ENCODE measurements at places on chromosomes 7 and 10.

- no peak for DNase-seq
Observed at GRCh38 chr10:1564791-1565190, 172.5 kb downstream of the ADARB2 start.

DNA sequence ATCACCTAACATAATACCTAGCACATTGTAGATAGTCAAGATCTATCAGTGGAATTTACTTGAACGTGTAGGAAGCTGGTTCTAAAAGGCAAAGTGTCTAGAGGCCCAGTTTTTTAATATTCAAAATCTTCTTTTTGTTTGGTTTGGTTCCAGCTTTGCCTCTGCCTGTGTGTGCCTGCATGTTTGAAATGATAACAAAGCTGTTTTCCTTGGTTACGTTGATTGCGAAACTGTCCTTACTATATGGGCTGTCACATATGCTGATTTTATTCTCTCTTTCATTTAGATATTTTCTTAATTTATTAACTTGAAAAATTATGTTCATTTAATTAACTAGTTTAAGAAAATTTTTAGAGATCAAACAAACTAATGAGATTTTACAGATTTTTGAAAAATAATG is 237.3 kb downstream of the SEMA3A start:
- no peak for DNase-seq

- DNase-seq: no peak
Observed at GRCh38 chr7:47400741-47401206, 181.1 kb downstream of the TNS3 start.

DNA sequence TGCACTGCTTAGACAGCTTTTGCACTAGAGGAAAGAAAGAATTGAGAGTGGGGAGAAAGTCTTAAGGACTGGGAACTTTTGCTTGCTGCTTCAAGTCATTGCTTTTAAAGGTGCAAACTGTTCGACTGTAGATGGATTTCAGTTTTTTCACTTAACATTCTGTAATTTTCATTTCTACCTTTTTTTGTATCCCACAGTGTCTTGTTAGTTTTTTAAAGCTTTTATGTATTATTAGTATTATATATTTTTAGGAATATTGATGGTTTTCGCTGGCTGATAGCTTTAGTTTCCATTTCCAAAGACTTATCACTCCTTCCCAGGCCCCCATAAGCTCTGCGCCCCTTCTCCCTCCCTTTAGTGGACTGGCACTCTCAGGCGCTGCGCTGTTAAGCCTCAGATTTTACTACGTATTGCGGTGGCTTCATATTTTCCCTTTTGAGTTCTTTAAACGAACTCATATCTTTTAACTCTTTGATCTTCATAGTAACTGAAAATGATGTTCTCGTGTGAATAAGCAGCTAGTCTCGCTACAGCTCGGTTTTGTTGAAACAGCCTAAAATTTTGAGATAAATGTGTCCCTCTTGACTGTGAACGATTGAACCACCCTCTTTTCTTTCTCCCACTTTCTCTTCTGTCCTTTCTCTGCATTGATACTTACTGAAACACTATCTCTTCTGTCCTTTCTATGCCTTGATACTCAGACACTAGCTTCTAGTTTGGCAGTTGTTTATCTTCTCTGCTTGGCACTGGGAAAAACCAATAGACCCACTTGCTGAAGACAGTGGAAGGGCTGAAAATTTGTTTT is 2.5 kb upstream of the ETV1 start:
- no peak for DNase-seq

DNA sequence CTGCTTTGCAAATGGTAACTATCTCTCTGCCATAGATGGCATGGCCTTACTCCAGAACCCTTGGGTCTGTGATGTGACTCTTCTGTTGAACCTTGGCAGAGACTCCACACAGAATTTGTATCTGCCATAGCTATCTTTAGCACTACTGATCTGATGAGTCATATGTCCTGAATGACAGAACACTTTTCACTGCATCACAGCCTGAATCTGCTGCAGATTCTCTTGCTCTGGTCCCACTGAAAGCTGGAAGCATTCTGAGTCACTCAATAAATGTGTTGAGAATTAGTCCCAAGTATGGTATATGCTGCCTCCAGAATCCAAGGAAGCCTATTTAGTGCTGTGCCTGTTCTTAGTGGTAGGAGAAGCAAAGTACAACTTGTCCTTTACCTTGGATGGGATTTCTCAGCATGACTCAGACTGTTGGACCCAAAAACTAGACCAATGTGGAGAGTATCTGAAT is 39.5 kb upstream of the ANKRD1 start:
- no peak for DNase-seq

GRCh38 chr7:115747174-115747573 is 283.4 kb downstream of the TFEC start:
- no peak for DNase-seq

- DNase-seq: no peak
Observed at GRCh38 chr10:63573068-63573697, 52.0 kb downstream of the REEP3 start.

GRCh38 chr10:86389441-86390193 is 23.0 kb upstream of the GRID1 start:
- DNase-seq: no peak

GRCh38 chr7:15306296-15306695 is 255.5 kb downstream of the AGMO start:
- no peak for DNase-seq

GRCh38 chr10:73906524-73907447 is 4.1 kb upstream of the PLAU start:
- no peak for DNase-seq

- no peak for DNase-seq
Observed at GRCh38 chr7:51280156-51280555, 36.5 kb downstream of the COBL start.

GRCh38 chr10:58644311-58644710 is 131.6 kb downstream of the BICC1 start:
- no peak for DNase-seq

DNA sequence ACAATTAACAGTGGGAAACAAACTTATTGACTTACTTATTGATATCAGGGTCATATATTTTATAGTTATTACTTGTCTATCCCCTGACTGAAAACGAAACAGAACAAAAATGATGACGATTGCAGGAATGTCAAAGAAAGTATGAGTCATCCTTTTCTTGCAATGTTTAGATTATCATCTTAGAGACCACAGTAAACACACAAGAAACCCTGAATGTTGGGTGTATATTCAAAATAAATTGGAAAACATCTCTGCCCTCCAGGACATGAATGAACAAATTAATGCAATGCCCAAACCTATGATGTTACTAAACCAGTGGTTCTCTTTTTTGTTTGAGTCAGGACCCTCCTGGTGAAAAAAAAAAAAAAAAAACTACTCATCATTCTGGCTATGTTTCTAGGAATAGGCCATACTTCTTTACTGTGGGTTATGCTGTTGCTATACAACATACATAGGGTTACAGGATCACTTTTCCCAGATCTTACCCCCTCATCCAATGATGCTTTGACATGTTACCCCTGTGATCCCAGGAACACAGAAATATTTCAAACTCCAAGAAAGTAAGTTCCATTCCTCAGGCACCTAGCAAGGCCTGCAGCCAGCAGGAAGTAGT is 623.4 kb upstream of the IGFBP3 start:
- DNase-seq: no peak

DNA sequence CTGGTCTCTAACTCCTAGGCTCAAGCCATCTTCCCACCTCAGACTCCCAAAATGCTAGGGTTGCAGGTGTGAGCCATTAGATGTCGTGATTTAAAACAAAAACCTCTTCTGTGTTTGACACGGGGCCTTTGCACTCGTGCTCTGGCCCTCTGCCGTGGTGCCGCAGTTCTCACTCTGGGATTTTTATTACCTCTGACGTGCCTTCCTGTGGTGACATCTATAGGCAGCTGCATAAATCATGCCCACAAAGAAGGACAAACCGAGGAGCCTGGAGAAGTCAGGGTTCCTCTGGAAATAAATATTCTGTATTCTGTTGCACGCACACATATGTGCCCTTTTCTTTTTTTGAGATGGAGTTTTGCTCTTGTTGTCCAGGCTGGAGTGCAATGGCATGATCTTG is 25.9 kb upstream of the OCM start:
- no peak for DNase-seq

GRCh38 chr10:77253147-77253545 is 384.5 kb downstream of the KCNMA1 start:
- no peak for DNase-seq

- no peak for DNase-seq
Observed at GRCh38 chr10:102643336-102644065, 778 bp upstream of the TRIM8 start.

- DNase-seq: peak; percentile 73
Observed at GRCh38 chr7:130010689-130011412, 40.3 kb downstream of the ZC3HC1 start.
